T-helper 1 cell (primary cell): ENCODE measurements at places on chromosomes 1 and 21.

DNA sequence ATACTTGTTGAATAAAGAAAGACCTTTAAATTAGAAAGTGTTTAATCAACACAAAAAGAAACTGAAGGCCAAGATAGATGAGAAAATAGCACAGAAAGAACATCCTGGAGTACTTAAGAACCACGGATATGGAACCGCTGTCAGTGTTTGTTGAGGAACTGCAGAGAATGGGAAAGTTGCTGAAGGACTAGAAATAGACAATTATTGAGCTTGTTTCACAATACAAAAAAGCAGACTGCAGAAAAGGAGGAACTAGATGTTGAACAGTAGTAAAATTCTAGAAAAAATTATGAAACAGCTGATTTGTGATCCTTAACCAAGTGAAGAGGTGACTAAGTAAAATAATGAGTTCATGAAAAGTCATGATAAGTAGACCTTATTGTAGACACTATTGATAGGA lies 29.7 kb downstream of the MYSM1 start:
- DNase-seq, result no peak

- no peak for DNase-seq
Observed at GRCh38 chr21:40882192-40882915, 35.4 kb upstream of the DSCAM start.

GRCh38 chr1:35668506-35668905 lies 27.2 kb upstream of the PSMB2 start:
- no peak for DNase-seq

DNA sequence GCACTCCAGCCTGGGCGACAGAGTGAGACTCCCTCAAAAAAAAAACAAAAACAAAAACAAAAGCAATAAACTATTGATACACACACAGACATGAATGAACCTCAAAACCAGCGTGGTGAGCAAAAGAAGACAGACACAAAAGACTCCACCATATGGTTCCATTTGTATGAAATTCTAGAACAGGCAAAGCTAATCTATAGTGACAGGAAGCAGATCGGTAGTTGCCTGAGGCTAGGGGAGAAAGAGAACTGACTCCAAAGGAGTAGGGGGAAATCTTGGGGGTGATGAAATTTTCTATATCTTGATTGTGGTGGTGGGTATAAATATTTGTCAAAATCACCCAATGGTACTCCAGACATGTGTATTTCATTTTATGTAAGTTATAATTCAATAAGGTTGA lies 20.9 kb downstream of the LACTBL1 start:
- DNase-seq, result no peak

- DNase-seq, result no peak
Observed at GRCh38 chr1:1768249-1768992, 9.8 kb downstream of the NADK start.

DNA sequence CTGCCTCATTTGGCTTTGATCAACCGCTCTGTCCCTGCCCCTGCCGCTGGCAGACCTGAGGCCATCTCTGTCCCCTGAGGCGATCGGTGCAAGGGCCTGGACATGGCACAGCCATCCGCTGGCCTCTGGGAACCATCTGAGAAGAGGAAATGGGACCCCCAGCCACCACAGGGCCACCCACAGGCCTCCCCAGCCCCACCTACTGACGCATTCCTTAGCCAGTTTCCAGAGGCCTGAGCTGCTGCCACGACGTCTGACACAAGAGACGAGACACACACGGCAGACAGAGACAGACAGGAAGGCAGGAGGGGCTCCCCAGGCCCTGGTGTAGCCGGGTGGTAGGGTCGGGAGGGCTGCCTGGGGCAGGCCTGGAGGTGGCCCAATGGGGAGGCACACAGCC lies 37.3 kb upstream of the EDN2 start:
- no peak for DNase-seq

DNA sequence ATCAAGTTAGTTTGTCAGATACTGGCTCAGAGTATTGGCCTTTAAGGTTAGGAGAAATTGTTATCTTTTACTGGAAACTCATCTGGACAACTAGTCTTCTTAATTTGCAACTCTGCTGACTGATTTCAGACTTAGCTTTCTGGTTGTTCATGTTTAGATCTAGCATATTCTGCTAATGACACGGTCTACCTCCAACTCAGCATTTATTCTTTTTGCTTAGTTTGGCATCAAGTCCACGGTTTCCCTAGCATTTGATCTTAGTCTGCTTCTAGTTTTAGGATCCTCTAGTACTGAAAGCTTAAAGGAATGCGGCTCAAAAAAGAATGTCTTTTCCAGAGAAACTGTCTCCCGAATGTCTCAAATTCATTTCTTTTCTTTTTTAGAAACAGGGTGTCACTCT lies 75.6 kb upstream of the SLFNL1 start:
- DNase-seq, result no peak

GRCh38 chr1:236063919-236064673 lies 794 bp downstream of the NID1 start:
- DNase-seq, result peak; percentile 11

DNA sequence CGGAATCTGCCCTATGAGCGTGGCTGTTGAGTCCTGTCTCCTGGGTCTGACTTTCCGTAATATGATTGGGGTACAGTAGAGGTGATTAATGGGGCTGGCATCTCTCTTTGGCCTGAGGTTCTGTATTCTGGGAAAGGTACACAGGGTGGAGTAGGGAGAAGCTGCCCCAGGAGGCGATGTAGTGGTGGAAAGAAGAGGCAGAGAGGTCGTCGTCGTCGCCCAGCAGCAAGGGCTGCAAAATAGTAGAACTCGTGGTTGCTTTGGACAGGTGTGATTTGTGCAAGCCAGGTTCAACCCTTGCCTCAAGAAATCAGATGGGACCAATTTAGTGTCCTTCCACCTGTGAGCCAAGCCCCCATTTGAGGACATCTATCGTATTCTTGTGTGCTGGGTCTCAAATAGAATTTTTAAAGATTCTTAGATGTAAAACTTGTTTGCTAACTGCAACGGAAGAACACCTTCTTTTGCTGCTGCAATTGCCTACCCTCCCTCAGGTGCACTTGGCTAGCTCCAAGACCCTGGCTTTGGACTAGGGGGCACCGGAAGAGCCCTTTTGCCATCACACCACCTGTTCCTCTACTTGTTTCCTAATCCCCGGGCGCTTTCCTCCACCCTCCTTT lies 1.3 kb upstream of the HMGN2 start:
- DNase-seq, result no peak

DNA sequence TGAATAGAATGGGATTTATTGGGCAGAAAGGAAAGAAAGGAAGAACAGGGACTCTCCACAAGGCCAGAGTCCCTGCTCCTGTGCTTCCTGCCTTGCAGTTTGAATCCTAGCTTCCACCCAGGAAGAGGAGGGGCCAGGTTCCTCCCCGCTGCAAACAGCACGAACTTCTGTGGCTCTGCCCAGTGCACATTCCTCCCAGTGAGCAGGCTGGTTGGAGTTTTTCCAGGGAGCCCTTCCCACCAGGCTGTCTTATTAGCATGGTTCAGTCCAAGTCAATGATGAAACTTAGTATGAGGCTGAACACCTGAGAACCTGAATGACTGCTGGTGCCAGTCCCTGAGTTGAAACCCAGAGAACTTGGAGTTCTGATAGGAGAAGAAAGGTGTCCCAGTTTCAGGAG lies 247.2 kb downstream of the DUSP10 start:
- DNase-seq, result no peak

DNA sequence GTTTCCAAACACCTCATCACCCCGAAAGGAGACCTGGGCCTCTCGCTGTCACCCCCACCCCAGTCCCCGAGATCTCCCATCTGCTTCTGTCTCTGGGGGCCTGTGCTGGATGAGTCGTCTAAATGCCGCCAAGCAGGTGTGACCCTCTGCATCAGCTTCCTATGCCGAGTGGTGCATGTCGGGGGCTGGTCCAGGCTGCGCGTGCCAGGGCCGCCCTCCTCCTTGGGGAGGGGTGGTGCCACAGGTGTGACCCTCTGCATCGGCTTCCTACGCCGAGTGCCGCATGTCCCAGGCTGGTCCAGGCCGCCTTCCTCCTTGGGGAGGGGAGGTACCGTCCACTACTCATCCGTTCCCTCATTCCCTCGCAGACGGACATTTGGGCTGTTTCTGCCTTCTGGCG lies 115.7 kb downstream of the PRDM16 start:
- DNase-seq, result no peak

- DNase-seq, result no peak
Observed at GRCh38 chr21:41875086-41875485, 4.1 kb downstream of the PRDM15 start.

- no peak for DNase-seq
Observed at GRCh38 chr1:227926216-227926791, 21.4 kb downstream of the WNT9A start.
